ENCODE measurements at places on chromosomes 4 and X.
A peak's percentile ranks its signal among the peaks of the same experiment; 100 is the strongest.

- DNase-seq = no peak
These were observed 141.4 kb upstream of the SMIM10 start for GRCh38 chrX:134849390-134849789.

DNA sequence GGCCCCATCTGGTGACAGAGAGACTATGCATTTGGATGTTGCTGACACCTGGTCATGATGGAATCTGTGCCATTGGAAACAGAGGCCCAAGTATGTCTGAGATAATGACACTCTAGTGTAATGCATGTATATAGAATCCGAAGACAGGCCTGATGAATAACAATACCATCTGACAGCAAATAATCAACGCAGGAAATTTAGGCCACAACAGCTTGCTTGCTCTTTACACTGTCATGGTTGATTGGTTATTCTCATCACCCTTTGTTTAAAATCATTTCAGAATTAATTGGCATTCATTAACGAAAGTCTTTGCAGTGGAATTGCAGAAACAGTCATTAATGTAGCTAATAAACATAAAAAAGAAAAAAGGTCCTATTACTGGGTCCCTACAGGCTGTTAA is 194.8 kb downstream of the AFF2 start:
- DNase-seq = peak; percentile 61

DNA sequence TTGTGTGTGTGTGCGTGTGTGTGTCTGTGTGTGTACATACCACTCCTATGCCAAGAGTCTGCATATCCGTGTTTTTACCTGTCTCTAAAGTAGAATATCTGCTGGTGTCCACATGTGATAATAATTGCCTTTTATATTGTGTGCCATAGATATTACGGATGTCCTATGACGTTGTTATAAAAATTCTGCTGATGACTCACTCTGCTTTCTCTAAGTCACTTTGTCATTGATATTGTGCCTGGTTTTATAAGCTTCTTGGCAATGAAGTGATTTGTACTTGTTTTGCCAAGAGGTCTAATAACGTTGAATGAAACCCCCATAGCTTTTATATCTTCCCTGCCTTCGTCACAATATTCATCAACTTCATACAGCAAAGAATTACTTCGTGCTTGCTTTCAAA is 102.6 kb upstream of the C1GALT1C1 start:
- no peak for DNase-seq

GRCh38 chr4:131251321-131251720 is 1897.8 kb upstream of the PCDH10 start:
- no peak for DNase-seq

GRCh38 chr4:112279025-112279881 is 6.5 kb downstream of the TIFA start:
- DNase-seq = no peak

DNA sequence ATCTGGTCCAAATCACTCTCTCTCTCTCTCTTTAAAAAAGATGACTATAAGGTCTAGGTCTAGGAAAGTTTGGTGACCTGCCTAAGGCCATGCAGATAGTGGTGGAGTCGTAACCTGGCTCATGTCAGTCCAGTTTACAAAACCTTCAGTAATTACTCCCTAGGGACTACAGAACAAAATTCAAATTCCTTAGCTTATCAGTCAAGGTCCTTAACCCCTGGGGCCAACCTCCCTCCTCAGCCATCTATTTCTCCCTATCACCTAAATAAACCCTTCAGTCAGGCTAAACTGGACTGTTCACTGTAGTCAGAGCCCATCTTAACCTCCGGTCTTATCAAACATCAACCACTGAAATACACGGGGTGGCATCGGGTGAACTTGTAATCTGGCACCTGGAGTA is 68.9 kb downstream of the MAP3K15 start:
- no peak for DNase-seq

- no peak for DNase-seq
These were observed 932 bp downstream of the TLR10 start for GRCh38 chr4:38781854-38782261.

DNA sequence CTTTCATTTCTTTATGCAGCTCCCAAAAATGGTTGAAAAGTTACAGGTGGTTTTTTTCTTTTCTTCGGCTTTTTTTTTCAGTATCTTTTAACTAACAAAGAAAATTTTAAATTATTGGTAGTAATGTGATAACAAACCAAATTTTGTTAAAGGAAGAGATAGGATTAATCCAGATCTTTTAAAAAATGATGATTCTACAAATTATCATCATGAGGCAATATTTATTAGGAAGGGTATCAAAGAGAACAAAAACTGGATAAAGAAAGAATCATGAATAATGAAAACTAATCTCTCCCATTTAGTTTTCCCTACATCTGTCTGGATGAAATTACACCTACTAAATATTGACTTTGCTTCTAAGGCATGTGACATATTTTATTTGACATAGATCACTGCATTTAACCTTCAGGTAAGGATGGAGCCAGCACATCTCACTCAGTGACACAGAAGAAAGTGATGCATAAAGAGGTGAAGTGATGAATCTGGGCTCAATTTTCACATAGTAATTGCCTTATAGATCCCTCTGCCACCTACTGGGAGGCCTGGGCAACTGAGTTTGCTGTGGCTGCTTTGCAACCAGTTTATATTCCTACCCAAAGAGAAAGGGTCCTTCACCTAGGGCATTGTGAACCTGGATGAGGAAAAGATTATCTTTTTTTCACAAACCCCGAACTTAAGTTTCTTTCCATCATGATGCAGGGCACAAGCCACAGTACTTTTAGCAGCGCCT is 155.6 kb downstream of the HNRNPD start:
- DNase-seq = peak; percentile 44

GRCh38 chrX:140766024-140766611 is 56.6 kb downstream of the LINC00632 start:
- peak; percentile 88 for DNase-seq

GRCh38 chr4:113962016-113962347 is 17.5 kb downstream of the ARSJ start:
- no peak for DNase-seq

- DNase-seq = no peak
These were observed 17.2 kb upstream of the COL25A1 start for GRCh38 chr4:109319684-109320083.

DNA sequence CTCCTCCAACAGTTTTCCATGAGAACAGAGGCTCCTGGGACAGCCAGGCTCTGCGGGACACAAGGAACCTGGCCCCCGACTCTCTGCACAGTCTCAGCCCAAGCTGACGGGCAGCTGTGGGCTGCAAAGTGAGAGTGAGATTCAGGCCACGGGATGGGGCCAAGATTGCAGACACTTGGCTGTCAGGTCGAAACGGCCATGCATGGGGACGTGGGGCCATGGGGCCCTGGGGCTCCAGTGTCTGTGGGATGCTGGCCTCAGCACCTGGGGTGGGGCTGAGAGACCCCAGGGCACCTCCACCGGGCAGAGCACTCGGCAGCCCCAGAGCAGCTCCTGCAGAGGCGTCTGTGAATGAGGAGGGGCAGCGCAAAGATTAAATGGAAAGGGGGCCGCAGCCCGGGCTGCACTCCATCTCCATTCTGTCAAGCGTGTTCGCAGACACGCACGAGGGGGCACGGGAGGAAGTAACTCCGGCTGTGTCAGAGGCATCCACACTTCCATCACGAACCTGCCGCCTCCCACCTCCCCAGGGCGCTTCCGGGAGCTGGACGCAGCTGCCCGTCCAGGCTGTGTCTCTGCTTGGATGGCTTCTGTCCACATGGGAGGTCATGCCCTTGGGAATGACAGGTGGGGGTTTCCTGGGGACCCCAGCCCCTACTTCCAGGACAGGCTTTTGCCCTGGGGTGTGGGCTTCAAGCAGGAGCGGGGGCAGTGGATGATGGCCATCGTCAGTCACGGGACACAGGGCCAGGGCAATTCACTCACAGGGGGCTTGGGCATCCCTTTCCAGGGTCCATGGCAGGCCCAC is 82.8 kb upstream of the NKX1-1 start:
- no peak for DNase-seq

DNA sequence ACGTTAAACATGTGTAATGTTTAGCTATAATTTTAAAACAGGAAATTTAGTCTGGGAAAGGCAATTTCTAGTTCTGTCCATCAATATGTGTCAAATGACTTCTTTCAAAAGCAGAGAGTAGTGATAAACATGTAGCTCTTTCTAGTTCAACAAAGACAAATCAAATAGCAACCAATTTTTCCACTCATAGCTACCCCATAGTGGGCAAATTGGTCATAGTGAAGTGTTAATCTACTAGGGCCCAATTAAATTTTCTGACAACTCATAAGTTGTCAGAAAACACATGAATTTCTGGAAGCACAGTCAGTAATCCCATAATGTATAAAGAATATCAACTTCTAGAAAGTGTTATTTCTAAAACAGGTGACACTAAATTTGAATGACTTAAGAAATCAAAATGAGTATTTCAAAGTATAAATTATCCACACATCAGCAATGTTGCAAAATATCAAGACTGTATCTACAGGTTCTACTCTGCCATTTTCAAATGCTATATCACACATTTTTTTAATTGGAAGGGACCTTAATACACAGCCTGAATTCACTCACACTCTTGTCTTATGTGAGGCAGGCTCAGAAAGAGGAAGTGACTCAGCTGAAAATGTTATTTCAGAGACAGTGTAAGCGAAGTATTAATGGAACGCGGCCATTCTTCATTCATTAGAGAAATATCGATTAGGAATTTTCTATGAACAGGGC is 7.7 kb downstream of the OCIAD2 start:
- DNase-seq = no peak

GRCh38 chr4:38871593-38871992 is 4.0 kb downstream of the FAM114A1 start:
- DNase-seq = no peak

GRCh38 chrX:48848847-48849246 is 13.4 kb upstream of the PCSK1N start:
- no peak for DNase-seq

DNA sequence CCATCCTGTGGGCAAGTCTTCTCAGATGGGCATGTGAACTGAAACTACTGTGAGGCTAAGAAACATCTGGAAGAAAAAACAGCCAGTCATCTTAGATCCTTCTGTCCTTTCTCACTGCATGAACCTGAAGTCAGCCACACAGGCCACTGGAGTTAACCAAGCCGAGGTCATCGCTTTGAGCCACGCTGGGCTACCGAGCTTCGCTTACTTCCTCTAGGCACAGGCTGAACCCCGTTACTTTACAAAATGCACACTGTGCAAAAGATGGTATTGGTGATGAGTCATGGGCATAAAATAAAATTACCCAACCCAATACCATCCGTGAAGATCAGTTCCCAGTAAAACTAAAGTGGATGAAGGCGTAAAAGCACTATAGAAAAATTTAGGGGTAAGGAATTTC is 86.2 kb downstream of the MTMR1 start:
- no peak for DNase-seq

DNA sequence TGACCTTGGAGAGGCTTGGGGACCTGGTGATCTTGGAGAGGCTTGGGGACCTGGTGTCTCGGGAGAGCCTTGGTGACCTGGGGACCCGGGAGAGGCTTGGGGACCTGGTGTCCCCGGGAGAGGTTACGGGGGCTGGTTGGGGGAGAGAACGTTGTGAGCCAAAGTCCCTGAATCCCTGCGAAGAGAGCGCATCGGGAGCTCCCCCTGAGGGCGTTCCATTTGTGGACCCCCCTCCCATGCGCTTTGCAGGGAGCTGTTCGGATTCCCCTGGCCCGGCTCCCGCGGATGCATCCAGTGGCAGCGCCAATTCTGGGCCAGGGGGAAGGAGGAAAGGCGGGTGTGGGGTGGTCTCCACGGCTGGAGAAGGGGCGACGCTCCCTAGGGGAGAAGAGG is 13.3 kb downstream of the SHOX start:
- peak; percentile 28 for DNase-seq

GRCh38 chr4:81314897-81315470 is 100.0 kb upstream of the PRKG2 start:
- DNase-seq = no peak

- DNase-seq = no peak
These were observed 392.1 kb upstream of the FRG1 start for GRCh38 chr4:189548484-189549125.

- DNase-seq = peak; percentile 51
These were observed 893 bp upstream of the HOPX start for GRCh38 chr4:56681853-56682525.

GRCh38 chr4:7629501-7630254 is 194.9 kb upstream of the PSAPL1 start:
- DNase-seq = no peak

- no peak for DNase-seq
These were observed 2005.1 kb upstream of the AGA start for GRCh38 chr4:179447308-179447707.

DNA sequence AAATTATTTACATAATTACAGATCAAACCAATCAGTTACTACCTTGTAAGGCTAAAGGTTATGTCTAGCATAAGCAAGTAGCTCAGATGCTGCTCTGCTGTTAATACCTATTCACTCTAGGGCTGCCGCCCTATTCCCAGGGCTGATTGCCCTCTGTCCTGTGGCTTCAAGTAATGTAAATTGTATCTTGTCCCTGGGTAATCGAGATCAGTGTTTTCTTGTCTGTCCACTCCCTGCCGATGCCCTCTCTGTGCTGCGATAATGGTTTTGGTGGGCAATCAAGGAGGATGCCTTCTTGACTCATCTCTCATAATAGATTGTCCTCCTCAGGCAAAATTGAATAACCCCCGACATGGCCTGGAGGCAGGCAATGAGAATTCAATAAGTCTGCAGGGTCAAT is 641.0 kb upstream of the PITX2 start:
- no peak for DNase-seq

DNA sequence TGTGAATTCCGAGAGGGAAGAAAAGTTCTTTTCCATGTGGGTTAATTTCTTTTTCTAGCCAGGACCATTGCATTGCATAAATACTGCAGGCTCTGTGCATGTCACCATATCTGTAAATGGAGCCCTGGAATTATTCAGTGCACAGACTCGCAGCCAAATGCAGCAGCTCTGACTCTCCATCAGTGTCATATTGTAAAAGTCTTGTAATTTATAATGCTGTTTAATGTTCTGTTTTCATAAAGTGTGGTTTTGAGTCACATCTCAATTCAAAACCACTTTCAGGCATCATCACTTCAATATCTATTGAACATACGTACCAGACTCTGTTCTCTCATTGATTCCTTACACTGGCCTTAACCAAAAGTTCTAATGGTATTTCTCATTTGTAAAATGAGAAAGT is 193.9 kb upstream of the RPL34 start:
- DNase-seq = no peak

- DNase-seq = no peak
These were observed 92.6 kb downstream of the PTPN13 start for GRCh38 chr4:86686741-86687140.

DNA sequence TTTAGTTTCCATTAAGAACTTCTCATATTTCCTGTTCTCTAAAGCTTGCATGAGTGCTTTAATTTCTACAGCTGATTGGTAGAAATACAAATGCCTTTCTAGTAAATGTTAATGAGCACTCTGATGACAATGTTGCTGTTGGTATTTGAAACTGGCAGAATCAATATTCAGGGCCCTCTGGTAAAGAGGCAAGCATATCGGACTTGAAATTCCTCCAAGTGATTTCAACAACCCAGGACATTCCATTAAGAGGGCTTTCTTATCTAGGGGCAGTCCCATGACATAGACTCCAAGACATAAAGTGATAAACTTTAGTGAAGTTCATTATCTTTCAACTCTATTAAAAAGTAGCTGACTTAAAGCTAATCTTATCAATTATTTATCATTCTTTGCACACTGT is 83.1 kb upstream of the VCX start:
- no peak for DNase-seq

- no peak for DNase-seq
These were observed 58.2 kb downstream of the TBC1D9 start for GRCh38 chr4:140697709-140698560.

GRCh38 chr4:3808597-3808996 is 42.4 kb downstream of the ADRA2C start:
- DNase-seq = no peak

Data from eye (tissue), 1 donor.